Hematopoietic multipotent progenitor cell (in vitro differentiated cells): ENCODE measurements at places on chromosomes 1 and 21. TPM values are rescaled to one million over a fixed set of nuclear protein-coding genes. Genes with fewer than 3 reads are reported as not detected.
A peak's percentile ranks its signal among the peaks of the same experiment; 100 is the strongest.

- DNase-seq = no peak
Observed at GRCh38 chr1:61094677-61095469, 12.5 kb downstream of the NFIA start.

GRCh38 chr1:179817789-179818188 lies 59.8 kb downstream of the TOR1AIP2 start:
- DNase-seq = no peak

- DNase-seq = no peak
Observed at GRCh38 chr1:10716840-10717239, 79.6 kb downstream of the CASZ1 start.

The FOXD3 gene
- not detected for total RNA-seq

GRCh38 chr1:36212782-36213181 lies 11.5 kb upstream of the THRAP3 start:
- DNase-seq = no peak

DNA sequence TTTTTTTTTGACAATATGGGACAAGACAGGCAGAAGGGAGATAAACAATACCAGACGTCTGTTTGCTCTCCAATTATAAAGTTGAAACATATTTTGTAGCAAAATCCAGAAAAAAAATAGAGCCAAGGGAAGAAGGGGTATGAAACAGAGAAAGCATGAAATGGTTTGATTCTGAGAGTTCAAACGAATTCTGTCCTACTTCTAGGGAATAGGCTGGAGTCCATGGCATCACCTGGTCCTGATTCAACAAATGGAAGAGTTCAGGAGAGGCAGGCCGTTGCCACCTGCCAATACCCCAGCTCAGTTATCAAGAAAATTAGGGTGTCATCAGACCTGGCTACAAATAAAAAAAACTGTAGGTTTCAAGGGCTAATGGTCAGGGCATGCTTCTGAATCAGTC lies 71.8 kb downstream of the CLSTN1 start:
- DNase-seq = no peak

- no peak for DNase-seq
Observed at GRCh38 chr1:20431176-20431460, 54.9 kb downstream of the CAMK2N1 start.

DNA sequence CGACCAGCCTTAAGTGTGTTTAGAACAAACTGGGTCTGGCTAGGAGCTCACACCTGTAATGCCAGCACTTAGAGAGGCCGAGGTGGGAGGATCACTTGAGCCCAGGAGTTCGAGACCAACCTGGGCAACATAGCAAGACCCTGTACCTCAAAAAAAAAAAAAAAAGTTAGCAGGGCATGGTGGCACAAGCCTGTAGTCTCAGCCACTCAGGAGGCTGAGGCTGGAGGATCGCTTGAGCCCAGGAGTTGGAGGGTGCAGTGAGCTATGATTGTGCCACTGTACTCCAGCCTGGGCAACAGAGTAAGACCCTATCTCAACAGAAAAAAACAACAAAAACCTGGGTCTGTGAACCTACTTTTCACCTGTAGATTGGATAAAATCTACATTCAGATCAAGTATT lies 54.6 kb downstream of the PIK3CD start:
- no peak for DNase-seq

- DNase-seq = peak; percentile 75
Observed at GRCh38 chr1:41432481-41433280, 51.8 kb downstream of the EDN2 start.

The MEX3A gene
- 3.2 TPM for total RNA-seq

GRCh38 chr21:42073145-42074099 lies 2.3 kb downstream of the UMODL1 start:
- peak; percentile 45 for DNase-seq

- peak; percentile 46 for DNase-seq
Observed at GRCh38 chr21:44299085-44299457, 782 bp upstream of the PFKL start.

DNA sequence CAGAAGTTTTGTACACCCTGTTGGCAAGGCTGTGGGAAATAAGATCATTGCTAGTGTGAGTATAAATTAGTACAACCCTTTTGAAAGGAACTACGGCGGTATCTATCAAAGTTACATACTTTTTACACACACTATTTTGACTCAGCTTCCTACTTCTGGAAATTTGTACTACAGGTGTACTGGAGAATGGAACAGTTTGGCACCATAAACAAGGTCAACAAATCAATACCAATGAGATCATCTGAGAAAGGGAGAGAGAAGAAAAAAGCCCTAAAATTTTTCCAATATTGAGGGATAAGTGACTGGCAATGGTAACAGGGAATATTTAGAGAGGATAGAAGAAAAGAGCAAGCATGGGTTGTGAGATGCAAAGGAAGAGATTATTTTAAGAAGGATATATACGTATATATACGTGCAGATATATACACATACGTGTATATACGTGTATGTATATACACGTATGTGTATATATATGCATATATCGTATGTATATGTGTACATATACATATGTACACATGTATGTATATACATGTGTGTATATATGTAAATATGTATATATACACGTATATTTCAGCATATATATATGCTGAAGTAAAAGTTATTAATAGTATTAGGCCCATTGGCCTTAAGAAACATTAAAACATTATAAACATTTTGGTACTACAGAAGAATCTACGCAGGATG lies 27.6 kb downstream of the KLHL20 start:
- DNase-seq = no peak

DNA sequence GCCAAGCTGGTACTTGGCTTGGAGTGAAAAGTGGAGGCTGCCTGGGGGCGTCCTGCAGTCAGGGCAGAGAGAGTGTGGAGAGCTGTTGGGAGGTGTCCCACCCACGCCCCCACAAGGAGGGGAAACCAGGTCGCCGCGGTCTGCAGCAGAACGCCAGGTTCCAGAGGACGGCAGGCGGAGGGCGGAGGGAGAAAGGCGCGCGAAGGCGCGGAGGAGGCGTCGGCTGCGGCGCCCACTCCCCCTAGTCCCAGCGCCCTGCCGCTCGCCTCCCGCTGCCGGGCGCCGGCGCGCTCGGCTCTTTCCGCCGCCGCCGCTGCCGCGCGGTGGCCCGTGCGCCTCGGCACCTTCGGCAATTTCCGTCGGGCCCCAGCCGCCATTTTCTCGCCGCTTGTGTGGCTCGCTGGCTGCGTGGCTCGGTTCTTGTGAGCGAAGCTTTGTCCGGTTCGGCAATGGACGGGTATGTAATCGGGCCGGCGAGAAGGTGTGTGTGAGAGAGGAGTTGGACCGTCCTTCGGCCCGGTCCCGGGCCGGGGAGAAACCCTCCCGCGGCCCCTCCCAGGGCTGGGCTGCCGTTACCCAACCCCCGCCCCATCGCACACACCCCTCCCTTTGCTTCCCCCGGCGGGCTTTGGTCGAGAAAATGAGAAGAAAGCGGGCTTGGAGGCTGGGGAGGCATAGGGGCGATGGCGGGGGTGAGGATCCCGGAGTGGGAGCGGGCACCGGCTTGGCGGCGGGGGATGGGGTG lies at the start of gene PTBP2:
TSS of gene PTBP2 (plus strand) at position 369 of the 745 bp plus-strand sequence. CDS start at position 450, 81 bp downstream.
- peak; percentile 90 for DNase-seq

DNA sequence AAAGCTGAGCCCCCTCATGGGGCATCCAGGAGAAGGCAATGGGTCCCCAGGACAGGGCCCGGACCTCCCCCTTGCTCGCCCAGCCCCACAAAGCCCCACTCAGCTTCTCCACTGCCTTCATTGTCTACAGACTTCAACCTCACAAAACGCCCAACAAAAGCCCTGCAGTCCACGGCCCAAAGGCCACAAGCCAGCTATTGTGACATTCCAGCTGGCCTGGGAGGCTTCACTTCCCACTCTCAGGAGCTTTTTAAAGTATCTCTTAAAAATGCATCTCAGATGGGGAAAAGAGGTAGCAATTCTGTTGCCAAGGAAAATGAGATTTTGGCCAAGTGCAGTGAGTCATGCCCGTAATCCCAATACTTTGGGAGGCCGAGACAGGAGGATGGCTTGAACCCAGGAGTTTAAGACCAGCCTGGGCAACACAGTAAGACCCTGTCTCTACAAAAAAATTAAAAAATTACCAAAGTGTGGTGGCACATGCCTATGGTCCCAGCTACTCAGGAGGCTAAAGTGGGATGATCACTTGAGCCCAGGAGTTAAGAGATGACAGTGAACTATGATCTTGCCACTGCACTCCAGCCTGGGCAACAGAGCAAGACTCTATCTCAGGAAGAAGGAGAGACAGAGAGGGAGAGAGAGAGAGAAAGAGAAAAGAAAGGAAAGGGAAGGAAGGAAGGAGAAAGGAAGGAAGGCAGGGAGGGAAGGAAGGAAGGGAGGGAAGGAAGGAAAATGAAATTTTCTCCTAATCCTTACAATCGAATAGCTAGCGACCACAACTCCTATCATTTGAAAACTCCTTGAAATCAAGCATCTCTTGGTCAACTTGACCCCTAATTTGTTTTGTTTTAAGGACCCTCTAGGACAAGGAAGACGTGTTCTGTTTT lies 31.4 kb upstream of the TARDBP start:
- DNase-seq = no peak

The CCSAP gene
- total RNA-seq = 3.0 TPM

The SNAPIN gene
- 46.0 TPM for total RNA-seq

The KCNK1 gene
- total RNA-seq = under 0.01 TPM

DNA sequence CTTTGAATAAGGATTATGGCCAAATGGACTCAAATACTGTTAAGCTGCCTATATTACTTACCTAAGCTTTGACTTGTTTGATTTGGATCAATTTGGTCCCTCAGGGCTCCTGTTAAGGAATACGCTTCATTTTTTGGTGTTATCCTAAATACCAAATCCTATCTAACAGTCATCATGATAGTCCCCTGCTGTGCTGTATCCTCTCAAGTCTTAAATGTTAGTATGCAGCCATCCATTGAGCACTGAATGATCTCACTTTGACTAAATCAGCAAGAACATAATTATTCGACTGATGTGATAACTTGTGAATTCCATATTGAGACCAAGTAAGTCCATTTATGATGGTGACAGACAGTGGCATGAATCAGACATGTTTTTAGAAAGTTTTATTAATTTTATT lies 53.1 kb upstream of the ATF3 start:
- no peak for DNase-seq

- peak; percentile 45 for DNase-seq
Observed at GRCh38 chr1:207054491-207054890, 1.4 kb downstream of the PFKFB2 start.

The TNFRSF4 gene
- 4.3 TPM for total RNA-seq

The TEKT2 gene
- total RNA-seq = 4.8 TPM

GRCh38 chr1:154713005-154713404 lies 105.0 kb upstream of the ADAR start:
- no peak for DNase-seq

GRCh38 chr1:102837551-102837950 lies 270.8 kb downstream of the COL11A1 start:
- no peak for DNase-seq

The TPR gene
- total RNA-seq = 70.0 TPM

The PGLYRP3 gene
- total RNA-seq = not detected

- no peak for DNase-seq
Observed at GRCh38 chr1:6960291-6960811, 175.1 kb downstream of the CAMTA1 start.

GRCh38 chr1:3905266-3905952 lies 5.3 kb upstream of the C1orf174 start:
- no peak for DNase-seq

- DNase-seq = no peak
Observed at GRCh38 chr1:233598891-233599541, 14.9 kb upstream of the KCNK1 start.

DNA sequence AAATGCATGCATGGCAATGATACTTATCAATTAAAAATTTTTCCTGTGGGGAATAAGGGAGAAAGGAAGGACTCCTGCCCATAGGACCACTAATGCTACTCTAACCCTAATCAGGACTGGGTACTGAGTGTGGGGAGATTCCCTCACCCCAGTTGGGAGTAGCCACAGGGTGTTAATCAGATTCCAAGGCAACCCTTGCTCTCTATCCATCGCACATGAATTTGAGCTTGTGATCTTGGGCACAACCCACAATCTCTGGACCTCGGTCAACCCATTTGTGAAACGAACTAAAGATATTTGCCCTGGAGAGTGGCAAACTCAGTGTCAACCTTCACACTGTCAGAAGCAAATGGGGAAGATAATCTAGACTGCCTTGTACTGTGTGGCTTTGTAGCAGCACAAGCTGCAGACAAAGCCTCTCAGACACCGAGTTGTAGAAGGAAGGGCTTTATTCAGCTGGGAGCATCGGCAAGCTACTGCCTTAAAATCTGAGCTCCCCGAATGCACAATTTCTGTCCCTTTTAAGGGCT lies 69.5 kb downstream of the SERINC2 start:
- no peak for DNase-seq
